ENCODE measurements at places on chromosomes 12 and 14.
A peak's percentile ranks its signal among the peaks of the same experiment; 100 is the strongest.

- DNase-seq = no peak
Observed at GRCh38 chr12:72089678-72090077, 151.0 kb downstream of the TPH2 start.

DNA sequence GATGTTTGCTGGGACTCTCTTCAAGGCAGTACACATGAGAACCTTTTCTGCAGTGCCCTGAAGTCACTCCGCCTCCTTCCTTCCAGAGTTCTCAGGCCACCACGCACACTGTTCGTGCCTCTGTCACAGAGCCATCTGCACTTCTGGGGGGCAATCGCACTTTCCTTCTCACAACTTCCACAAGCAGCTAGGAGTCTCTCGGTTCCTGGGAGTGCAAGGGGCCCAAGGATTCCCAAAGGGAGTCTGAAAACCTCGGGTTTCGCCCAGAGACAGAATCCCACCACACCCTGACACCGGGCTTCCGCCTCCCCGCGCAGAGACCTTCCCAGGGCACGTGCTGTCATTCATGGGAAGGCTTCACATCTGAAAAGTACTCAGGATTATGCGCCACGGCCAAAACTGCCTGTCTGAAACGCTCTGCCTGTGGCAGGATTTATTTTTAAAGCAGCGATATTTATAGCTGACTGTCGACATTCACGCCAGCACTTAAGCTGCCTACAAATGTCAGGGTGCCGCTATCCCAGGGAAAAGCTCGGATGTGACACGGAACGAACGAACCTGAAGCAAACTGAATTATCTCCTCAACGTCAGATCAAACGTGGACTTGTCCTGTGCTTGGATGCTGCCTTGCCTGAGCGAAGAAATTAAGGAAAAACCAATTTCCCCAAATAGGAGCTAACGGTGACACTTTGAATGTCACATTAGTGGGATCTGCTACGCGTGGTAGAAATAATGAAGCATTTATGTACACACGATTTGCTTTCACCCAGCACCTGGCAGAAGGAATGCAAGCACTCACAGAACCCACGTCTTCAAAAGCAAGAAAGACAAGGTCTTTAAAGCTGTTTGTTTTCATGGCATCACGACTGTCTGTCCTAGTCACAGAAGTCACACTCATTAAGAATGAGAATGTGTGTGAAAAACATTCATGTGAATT, 154.0 kb downstream of the PIWIL1 start:
- no peak for DNase-seq

GRCh38 chr12:37666069-37666781, 650.3 kb upstream of the ALG10B start:
- DNase-seq = no peak

DNA sequence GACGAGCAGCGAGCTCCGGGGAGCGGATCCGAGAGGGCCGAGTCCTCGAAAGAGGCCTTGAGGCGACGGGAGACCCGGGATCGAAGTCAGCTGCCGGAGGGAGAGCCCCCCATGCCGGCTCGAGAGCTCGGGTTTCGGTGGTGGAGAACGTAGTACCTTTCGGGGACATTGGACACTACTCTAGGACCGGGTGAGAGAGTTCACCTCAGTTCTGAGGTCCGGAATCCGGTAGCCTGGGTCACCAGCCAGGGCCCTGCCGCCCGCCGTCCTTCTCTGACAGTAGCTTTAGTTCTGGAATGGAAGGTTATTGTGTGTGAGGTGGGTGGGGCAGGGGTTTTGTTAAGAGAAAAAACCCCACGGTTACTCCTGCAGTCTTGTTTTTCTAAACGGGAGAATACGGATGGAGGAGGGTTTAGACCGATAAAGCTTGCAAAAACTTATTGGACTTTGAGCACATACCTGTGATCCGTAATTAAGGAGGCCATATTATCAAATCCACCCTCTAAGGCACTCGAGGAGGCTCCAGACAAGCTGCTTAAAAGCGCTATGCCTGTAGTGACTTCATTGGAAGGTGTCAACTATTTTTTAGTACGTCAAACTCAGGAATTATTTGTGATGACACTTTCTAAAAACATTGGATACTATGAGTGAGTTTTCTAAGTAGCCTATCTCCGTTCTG, 765 bp downstream of the SCYL2 start:
- peak; percentile 40 for DNase-seq

- no peak for DNase-seq
Observed at GRCh38 chr14:77830692-77831091, 30.8 kb downstream of the ADCK1 start.

GRCh38 chr14:32941668-32942065, 3.0 kb downstream of the NPAS3 start:
- DNase-seq = no peak

DNA sequence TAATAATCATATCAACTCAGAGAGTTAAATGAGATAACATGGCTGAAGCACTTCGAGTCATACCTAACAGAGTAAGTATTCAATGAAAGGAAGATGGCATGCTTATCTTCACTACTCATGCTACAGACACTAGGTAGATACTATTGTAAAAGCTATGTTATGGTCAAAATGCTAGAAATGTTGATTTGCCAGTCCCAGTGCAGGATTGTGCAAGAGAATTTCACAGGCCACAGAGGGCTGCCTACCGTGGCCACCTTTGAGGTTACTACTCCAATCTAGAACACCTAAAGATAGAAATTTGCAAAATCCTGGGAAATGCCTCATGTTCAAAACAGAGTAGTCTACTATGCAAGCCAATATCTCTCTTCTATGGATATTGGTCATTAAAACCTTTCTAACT, 75.3 kb upstream of the PLEKHG7 start:
- no peak for DNase-seq

GRCh38 chr12:46524778-46525177, 152.2 kb upstream of the SLC38A2 start:
- DNase-seq = no peak

GRCh38 chr14:63045234-63045611, at the start of gene KCNH5:
TSS of gene KCNH5 (minus strand) at chr14:63045458. CDS start at chr14:63045186, 272 bp downstream.
- no peak for DNase-seq

GRCh38 chr14:37032863-37033262, 139.5 kb downstream of the SLC25A21 start:
- no peak for DNase-seq

DNA sequence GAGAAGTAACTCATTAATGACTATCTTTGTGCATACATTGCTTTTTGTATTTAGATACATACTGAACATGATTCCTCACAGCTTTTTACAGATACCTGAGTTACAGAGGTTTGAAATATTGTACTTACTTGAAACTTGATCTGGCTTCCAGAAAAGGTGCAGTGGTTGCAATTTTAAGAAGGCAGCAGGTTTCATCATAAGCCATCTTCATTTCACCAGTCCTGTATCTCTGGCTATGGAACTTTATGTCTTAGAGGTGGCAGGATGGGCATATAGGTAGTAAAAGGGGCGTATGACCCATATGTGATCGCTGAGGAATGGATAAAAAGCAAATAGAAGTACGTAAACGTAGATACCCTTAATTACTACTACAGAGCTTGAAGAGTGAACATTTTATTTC, 13.7 kb downstream of the ZBTB1 start:
- no peak for DNase-seq

GRCh38 chr14:89654998-89655397, 238.0 kb upstream of the FOXN3 start:
- DNase-seq = no peak

DNA sequence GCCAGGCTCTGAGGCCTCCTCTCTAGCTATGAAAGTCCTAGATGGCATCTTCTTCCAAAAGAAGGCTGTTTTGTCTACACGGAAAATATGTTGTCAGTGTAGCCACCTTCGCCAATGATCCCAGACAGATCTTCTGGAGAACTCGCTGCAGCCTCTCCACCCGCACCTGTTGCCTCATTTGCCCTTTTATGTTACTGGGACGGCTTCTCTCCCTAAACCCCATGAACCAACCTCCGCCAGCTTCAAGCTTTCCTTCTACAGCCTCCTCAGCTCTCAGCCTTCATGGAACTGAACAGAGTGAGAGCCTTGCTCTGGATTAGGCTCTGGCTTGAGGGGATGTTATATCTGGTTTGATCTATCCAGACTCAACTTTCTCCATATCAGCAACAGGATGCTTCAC, 10.8 kb downstream of the P2RX2 start:
- DNase-seq = no peak

- peak; percentile 57 for DNase-seq
Observed at GRCh38 chr12:124422142-124422569, 127.3 kb downstream of the RFLNA start.

DNA sequence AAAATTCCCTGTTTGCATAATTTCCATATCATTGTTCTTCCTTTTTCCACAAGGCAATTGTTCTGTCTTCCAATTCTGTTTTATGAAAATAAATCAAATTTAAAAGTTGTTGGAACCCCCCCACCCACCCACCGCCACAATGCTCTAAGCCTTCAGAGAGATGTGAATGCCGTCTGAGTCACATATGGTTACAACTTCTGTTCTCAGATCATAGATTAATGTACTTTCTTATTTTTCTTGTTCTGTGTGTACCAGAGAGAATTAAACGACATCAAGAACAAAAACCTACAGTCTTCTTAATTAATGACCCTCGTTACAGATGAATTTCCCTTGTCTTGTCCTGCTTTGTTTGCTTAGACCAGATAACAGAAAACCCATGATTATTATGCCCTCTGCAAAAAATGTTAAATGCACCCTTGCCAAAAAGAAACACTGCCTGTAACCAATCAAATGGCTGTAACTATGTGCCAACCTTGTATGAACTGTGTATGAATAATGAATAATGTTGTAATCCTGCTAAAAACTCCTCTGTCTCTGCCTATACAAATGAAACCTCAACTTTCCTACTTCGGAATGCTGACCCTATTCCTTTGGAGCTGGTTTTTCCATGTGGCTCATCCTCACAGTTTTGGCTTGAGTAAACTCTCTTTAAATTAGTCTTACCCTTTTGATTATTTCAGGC, 14.0 kb downstream of the OR6S1 start:
- DNase-seq = peak; percentile 61

GRCh38 chr14:98174041-98174440, 1098.0 kb downstream of the BCL11B start:
- DNase-seq = no peak

GRCh38 chr12:26340649-26341048, 145.3 kb downstream of the SSPN start:
- DNase-seq = no peak

GRCh38 chr12:11894890-11895289, 175.8 kb upstream of the BCL2L14 start:
- no peak for DNase-seq

DNA sequence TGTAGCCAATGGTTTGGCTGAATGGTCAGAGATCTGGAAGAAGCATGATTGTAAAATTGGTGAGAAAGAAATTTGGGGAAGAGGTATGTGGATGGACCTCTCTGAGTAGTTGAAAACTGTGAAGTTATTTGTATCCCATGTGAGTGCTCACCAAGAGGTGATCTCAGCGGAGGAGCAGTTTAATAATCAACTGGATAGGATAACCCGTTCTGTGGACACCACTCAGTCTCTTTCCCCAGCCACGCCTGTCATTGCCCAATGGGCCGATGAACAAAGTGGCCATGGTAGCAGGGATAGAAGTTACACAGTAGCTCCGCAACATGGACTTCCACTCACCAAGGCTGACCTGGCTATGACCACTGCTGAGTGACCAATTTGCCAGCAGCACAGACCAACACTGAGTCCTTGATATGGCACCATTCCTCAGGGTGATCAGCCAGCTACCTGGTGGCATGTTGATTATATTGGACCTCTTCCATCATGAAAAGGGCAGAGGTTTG, 257.4 kb upstream of the ATXN7L3B start:
- no peak for DNase-seq

- peak; percentile 63 for DNase-seq
Observed at GRCh38 chr14:54252072-54252730, 144.6 kb upstream of the CDKN3 start.

DNA sequence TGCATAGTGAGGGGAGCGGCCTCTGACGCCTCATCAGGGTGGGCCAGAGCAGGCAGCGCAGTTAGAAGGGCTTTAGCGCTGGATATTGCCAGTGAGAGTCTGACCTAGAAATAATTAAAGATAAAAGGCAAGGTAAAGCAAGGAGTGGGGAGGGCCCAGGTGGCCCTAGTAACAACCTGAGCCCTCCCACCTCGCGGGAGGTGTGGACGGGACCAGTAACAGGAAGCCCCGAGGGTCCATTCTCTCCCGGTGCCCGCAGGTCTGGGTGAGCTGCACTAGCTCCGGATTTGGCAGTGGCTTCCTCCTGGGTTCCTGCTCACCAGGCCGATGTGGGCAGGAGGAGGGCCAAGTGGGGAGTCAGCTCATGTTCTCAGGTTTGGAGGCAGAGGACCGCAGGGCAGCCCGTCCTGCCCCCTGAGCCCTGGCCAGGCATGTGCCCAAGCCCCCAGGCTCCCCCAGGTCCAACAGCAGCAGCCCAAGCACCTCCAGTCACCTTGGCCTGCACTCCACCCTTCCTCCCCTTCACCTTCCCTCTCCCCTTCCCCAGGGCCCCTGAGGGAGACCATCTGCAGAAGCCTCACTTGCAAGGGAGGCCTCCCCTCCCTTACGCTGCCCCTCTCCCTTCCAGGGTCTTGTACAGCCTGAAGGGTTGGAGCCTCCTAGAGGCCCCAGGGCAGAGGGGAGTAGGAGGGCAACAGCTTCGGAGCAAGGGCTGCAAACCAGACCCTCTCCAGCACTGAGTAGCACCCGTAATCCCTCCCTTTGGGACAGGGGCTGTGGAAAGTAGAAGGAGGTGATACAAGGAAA, 144.3 kb upstream of the FKBP4 start:
- DNase-seq = no peak

DNA sequence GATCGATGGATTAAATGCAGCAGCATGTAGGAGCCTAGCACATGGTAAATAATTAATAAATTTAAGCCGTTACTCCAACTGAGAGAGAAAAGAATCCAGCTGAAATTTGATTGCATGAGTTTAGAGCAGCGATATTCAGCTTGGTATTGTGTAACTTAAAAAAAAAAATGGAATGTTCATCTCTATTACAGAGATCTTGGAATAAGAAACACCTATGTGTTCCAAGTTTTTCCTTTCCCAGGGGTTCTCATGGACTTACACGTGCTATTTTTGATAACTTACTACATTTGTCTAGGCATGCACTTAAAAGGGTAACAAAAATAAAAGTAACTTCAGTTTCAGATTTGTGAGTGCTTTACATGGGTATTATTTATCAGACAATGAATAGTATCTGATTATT, 122.8 kb downstream of the RASSF9 start:
- peak; percentile 6 for DNase-seq

DNA sequence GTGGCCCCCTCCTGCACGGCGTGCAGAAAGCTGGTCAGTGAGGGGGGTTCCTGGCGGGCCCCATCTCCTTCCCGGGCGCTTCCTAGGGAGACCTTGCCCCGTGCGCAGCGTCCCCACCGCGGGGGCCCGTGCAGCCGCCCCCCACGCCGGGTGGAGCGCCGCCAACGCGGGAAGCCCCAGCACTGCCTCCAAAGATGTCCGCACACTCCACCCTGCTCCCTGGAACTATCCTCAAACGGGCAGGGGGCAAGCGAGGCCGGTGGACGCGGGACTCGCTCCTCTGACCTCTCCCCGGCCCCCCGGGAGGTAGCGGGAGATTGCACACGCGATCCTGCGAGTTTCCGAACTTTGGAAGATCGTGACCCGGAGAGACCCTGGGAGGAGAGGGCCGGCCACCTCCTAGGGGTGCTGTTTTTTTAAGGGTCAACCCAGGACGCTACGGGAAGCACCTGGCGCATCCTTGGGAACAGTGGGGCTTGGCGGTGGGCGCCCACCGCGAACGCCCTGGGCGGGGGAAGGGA, 1.5 kb upstream of the FZD10 start:
- no peak for DNase-seq

- DNase-seq = no peak
Observed at GRCh38 chr12:66941150-66941549, 262.3 kb upstream of the GRIP1 start.

- peak; percentile 80 for DNase-seq
Observed at GRCh38 chr14:92729634-92730358, 18.6 kb downstream of the LGMN start.

GRCh38 chr14:58776516-58776915, 138.8 kb downstream of the DACT1 start:
- no peak for DNase-seq
